ENCODE measurements at places on chromosomes 7 and 10.

GRCh38 chr7:35856175-35856574 is 55.3 kb downstream of the SEPTIN7 start:
- no peak for DNase-seq

DNA sequence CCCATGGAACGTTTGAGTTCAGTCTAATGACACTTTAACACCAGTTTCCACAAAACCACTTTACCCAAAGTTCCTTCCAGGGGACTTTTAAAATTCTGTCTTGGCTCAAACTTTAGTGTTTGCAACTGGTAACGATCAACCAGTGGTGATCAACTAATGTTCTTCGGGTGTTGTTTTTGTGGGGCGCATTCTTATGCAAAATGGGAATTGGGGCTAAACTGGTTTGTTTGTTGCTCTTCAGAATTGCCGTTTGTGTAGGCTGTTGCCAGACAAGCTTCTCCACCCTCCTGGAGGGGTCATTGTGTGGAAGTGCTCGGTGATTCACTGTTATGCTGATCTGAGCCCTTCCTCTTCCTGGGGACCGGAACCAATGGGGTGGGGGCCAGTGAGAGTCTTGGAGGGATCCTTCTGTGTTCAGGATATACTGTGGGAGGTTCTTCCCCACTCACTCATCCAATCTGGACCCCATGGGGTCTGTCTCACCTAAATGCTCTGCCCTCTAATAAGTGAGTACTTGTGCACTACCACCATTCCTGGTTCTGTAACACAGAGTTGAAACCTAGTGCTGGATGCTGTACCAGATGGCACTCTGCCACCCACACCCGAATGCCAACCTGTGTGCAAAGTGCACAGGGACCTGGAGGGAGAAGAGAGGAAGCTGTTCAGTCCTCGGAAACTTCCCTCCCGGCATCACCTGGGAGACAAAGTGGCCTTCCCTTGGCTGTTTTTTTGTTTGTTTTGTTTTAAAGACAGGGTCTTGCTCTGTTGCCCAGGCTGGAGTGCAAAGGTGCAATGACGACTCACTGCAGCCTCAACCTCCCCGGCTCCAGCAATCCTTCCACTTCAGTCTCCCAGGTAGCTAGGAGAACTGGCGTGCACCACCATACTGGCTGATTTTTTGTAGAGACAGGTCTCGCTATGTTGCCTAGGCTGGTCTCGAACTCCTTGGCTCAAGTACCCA is 2.1 kb downstream of the NFE2L3 start:
- DNase-seq, result no peak

- no peak for DNase-seq
Observed at GRCh38 chr10:93475871-93476270, 6.3 kb downstream of the MYOF start.

DNA sequence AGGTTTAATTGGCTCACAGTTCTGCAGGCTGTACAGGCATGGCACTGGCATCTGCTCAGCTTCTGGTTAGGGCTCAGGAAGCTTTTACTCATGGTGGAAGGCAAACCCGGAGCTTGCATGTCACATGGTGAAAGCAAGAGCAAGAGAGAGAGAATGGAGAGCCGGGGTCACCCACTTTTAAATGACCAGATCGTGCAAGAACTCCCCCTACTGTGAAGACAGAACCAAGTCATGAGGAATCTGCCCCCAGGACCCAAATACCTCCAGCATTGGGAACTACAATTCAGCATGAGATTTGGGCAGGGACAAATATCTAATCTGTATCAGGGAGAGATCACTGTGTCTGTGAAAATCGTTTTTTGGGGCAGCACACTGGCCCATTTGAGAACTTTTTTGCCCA is 110.0 kb upstream of the MYO3A start:
- no peak for DNase-seq

Data from fibroblast of skin of left quadriceps (primary cell).